ENCODE measurements at places on chromosomes 5 and 9.

GRCh38 chr5:37075399-37075950 lies 173.7 kb downstream of the CPLANE1 start:
- DNase-seq, result no peak

DNA sequence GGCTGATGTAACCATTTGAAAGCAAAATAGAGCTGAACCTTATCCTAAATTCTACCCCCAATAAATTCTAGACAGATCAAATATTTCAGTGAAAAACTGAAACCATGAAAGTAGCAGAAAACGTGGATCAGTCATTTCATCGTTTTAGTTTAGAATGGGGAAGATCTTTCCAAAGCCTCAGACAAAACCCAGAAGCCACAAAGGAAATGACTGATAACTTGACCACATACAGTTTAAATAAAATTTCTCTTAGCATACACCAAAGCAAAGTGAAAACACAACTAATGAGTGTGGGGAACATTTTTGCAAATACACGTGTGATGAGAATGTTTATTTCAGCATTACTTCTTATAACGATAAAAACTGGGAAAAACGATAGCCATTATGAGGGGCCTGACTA lies 284.8 kb downstream of the ADGRV1 start:
- DNase-seq, result no peak

- DNase-seq, result no peak
Observed at GRCh38 chr5:90015584-90016018, 394.0 kb downstream of the CETN3 start.

DNA sequence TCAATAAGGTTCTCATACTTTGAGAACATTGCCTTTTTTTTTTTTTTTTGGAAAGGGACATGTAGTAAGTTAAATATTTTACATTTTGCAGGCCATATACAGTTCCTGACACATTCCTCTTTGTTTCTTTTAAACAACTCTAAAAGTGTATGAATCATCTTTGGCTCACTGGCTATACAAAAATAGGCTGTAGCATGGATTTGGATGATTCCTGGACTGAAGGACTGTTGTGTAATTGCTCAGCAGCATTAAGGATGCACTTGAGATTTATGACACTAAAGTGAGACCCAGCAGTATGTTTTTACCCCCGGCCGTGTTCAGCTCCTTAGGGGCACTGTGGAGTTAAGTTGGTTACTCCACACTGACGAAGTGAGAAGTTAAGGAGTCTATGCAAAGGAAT lies 41.3 kb downstream of the VPS13A start:
- no peak for DNase-seq

All from stimulated activated CD8-positive, alpha-beta memory T cell treated with anti-CD3 and anti-CD28 coated beads, Interleukin-15, amount 100 ng/mL, for 48 hours (primary cell).